ENCODE measurements at places on chromosomes 11 and 22.

GRCh38 chr22:20238536-20238900 is 29.6 kb downstream of the RTN4R start:
- no peak for DNase-seq

GRCh38 chr11:8826901-8827560 is 84.0 kb upstream of the AKIP1 start:
- no peak for DNase-seq

DNA sequence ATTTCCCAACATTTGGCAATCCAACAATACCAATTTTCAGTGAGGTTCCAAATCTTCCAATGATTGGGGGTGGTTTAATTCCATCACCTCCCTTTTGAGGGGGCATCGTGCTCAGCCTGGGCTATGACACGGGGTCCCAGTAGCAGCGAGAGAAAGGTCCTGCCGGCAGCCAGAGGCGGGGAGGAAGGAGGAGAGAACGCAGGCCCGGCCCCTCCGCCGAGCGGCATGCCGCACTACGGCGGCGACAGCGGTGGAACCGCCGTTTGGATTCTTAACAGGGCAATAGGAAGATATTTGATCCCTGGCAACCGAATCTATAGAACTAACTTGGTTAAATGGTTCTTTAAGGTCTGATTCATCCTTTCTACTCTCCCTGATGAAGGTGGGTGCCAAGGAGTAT is 18.3 kb upstream of the NDUFA6 start:
- no peak for DNase-seq

- no peak for DNase-seq
Measured at GRCh38 chr11:1219446-1219833, 3.4 kb upstream of the MUC5B start.

DNA sequence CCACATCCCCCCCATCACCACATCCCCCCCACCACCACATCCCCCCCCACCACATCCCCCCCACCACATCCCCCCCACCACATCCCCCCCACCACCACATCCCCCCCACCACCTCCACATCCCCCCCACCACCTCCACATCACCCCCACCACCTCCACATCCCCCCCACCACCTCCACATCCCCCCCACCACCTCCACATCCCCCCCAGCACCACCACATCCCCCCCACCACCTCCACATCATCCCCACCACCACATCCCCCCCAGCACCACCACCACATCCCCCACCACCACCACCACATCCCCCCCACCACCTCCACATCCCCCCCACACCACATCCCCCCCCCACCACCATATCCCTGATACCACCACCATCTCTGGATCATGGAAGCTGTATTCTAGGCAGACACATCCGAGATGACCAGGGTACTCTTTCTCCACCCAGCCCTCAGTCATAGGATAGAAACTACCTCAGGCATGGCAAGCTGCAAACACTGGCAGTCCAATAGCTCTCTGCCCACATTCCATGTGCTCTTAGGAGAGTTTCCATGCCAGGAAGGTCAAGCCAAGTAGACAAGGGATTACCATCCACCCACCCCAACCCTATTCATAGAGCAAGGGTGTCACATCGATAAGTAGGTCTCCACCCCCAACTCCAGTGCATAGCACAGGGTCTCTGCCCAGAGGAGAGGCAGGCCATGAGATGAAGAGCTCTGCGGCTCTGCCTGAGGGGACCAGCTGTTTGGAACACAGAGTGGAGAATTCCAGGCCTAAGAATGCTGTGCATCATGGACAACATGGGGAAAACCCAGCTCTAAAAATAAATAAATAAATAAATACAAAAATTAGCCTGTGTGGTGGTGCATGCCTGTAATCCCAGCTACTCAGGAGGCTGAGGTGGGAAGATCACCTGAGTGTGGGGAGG is 33.0 kb upstream of the TEAD1 start:
- DNase-seq = no peak

- DNase-seq = no peak
Measured at GRCh38 chr11:64611869-64612646, 21.0 kb downstream of the SLC22A12 start.

GRCh38 chr11:117281159-117281558 is 10.0 kb upstream of the BACE1-AS start:
- DNase-seq = no peak

- no peak for DNase-seq
Measured at GRCh38 chr11:102244681-102245409, 72.4 kb upstream of the BIRC3 start.

GRCh38 chr22:46764140-46764680 is 1.8 kb downstream of the TBC1D22A start:
- DNase-seq = no peak

DNA sequence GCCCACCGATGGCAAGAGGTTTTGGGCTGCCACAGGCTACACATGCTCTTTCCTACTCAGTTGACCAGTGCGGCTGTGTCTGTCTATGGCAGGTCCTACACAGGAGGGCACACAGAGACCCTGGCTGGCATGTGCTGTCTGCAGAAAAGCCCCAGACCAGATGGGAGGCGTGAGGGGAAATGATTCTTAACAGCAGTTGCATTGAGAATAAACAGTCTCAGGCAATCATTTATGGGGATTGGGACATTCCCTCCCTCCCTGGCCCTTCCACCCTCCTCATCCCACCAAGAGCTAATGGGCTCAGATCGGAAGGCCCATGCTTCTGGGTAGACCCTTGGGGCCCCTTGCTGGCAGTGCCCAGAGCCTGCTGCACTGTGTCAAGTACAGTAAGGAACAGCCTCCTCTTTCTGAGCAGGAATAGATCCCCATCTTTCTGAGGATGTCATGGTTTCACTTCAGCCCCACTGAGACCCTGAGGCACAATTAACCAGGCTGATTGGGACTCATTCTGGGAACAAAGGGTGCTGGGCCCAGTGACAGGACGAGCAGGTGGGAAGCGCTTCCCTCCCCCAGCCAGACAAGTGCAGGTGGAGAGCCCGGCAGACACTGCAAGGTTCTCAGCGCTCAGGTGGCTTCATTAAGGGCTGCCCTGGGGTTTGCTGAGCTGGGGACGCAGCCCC is 28.3 kb downstream of the TSPAN18 start:
- peak; percentile 75 for DNase-seq

DNA sequence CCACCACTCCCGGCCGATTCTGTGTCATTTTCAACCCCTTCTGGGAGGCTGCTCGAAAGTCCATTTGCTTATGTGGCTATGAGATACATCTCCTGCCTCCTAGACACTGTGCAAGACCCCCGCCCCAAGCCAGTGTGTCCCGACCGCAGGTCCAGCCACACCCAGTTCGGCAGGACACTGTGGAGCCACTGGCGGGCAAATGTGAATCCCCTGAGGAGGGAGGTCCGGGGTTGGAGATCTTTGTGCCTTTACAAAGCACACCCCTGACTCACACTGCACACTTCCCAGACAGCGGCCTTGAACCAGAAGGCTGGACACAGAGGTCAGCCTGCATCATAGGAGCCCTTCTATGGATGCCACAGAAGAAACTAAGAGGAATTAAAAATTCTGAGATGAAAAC is 17.4 kb downstream of the FXYD6 start:
- peak; percentile 53 for DNase-seq

DNA sequence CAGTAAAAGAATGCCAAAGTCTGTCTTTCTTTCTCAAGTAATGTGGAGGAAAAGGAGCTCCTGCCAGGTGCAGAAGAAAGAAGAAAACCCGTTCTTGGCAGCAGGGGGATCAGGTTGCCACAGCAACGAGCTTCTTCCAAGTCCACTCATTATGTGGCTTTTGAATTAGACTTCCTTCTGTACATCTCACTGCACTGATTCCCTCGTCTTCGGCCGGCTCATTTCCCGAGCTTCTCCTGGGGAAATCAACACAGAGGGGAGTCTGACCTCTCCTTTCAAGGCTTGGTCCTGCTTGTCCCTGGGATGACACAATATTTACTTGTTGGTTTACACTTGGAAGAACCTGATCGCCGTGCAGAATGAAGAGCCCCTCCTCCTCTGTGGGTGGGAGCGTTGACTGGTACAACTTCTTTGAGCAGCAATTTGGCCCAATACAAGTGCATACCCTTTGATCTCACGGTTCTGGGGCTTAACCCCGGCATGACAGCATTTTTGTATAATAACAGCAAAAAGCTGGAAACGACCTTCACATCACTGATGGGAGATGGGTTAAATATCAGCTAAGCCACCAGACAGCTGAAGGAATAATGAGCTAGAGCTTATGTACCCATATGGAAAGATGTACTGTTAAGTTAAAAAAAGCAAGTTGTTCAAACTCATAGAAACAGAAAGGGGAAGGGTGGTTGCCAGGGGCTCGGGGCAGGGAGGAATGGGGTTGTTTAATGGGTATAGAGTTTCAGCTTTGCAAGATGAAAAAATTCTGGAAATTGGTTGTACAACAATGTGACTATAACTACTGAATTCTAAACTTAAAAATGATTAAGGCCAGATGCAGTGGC is 35.4 kb downstream of the MCHR1 start:
- DNase-seq = no peak

GRCh38 chr11:35593143-35593542 is 25.1 kb upstream of the FJX1 start:
- DNase-seq = no peak

- DNase-seq = peak; percentile 80
Measured at GRCh38 chr11:76802621-76803020, 19.5 kb downstream of the TSKU start.

DNA sequence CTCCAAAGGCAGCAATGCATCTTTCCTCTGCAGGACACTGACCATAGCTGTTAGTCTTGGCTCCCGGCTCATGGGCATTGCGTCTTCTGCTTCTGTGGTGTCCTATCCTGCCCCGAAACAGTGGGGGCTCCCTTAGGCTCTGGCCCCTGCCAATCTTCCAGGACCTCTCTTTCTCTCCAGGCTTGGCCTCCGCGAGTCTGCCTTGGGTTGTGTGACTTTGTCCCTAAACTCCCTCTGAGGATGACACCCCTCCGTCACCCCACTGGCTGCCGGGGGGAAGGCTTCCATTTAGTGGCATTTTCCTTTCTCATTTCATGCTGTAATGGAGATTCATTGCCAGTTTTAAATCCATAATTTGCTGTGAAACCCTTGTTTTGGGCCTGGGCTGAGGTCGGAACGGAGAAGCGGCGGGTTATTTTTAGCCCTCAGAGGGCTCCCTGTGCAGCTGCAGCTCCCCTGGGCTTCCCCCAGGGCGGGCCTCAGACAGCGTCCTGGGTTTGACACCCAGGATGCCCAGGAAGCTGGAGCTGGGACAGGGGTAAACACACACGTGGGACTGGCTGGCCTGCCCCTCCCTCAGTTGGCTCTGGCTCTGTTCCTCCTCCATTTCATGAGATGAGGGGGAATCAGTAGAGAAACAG is 156.1 kb downstream of the ST3GAL4 start:
- DNase-seq = peak; percentile 79

DNA sequence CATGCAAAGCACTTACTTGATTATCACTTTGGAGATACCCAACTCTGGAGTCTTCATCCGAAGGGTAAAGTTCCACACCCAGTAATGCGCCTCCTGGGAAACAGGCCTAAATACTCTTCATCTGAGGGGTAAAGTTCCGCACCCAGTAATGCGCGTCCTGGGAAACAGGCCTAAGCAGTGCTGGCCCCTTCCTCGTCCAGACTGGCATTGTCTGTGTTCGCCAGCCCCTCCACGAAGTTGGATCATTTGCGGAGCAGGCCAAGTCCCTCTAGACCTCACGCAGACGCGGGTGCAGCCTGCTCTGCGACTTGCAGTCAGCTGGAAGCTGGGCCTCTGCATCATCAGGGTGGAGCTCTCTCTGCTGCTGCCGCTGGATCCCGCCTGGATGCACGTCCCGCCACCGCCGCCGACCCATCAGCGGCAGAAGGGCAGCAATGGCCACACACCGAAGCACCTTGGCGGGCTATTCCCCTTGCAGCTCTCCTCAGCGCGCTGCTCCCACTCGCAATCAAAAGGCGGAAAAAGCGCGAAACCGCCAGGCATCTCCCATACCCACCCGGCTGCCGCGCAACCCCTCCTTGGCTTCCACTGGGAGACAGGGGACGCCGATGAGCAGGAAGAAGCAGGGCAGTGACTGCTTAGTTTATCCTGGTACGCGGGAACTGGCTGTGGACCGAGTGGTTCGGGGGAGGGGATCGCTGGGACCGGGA is 34.1 kb upstream of the GLYATL1 start:
- no peak for DNase-seq

DNA sequence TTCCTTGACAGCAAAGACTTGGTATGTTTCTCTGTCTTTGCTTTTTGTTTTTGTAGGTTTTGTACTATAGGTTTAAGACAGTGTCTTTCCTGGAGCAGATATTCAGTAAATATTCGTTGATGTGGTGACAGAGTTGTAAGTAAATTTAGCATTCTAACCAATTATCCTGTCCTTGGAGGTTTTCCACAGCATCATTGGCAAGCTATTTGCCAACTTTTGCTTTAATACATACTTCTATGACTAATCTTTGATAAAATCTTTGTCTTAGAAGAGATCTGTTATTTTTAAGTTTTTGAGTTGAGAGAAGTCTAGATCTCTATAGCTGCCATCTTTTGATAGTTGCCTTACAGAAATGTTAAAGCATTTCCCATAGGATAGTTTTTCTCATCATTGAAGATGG is 3.8 kb downstream of the USP47 start:
- no peak for DNase-seq

GRCh38 chr22:28180804-28181731 is 262.0 kb upstream of the PITPNB start:
- DNase-seq = no peak

DNA sequence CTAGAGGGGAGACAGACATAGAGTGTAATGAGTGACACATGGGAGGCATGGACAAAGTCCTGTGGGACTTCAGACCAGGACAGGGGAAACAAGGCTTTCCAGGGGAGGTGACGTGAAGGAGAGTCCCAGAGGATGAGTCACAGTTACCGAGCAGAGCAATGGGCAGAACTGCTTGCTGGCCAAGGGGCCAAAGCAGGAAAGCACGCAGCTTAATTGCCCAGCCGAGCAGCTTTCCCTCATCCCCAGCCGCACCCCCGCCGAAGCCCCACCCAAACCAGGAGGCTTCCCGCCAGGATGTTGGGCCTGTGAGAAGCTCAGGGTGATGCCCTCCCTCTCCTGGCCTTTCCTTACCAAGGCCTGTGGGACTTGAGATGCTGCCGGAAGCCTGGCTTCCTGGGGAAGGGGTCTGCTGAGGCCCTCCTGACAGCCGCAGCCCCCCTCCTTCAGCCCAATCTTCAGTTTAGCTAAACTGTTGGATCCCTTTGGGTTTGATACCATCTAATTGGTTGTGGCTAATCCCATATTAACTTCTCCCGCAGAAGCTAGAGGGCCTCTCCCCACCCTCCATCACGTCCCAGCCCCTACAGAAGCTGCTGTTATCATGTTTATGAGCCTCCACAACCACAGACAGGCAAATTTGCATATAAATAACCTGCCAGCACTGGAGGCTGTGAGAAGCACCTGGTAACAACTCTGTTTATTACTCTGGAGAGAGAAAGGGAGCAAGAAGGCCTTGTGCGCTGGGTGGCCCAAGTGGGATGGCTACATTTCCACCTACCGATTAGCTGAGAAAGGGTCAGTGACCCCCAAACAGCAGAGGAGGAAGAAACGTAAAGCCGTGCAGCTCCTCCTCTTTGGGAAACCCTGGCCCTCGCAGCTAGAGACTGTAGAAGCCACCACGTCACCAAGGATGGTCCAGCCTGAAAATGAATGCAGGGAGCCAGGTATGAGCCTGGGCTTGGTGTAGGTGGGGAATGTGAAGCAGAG is 80.0 kb downstream of the TRIM29 start:
- DNase-seq = peak; percentile 65

GRCh38 chr11:75035911-75036565 is 47.3 kb downstream of the NEU3 start:
- peak; percentile 69 for DNase-seq

GRCh38 chr11:23604966-23605365 is 744.7 kb upstream of the CCDC179 start:
- no peak for DNase-seq

GRCh38 chr11:128779036-128779435 is 85.2 kb downstream of the FLI1 start:
- no peak for DNase-seq
